ENCODE measurements at places on chromosomes 12 and 14. TPM values are rescaled to one million over a fixed set of nuclear protein-coding genes. Genes with fewer than 3 reads are reported as not detected.

TMEM253 gene
- total RNA-seq, result 0.73 TPM

RD3L gene
- not detected for total RNA-seq

CFAP54 gene
- total RNA-seq, result 1.2 TPM

ACSM4 gene
- total RNA-seq, result not detected

GUCY2C gene
- total RNA-seq, result not detected

CLEC1B gene
- not detected for total RNA-seq

ANKRD33 gene
- 0.12 TPM for total RNA-seq

INSM2 gene
- total RNA-seq, result not detected

TEX52 gene
- total RNA-seq, result not detected

EEF1AKMT3 gene
- total RNA-seq, result 6.2 TPM

MYG1 gene
- 96.8 TPM for total RNA-seq

GZMB gene
- not detected for total RNA-seq

FAM222A gene
- total RNA-seq, result 7.2 TPM

KRT77 gene
- total RNA-seq, result not detected
